ENCODE measurements at places on chromosomes 16 and 17. TPM values are rescaled to one million over a fixed set of nuclear protein-coding genes. Genes with fewer than 3 reads are reported as not detected.
A peak's percentile ranks its signal among the peaks of the same experiment; 100 is the strongest.

- DNase-seq, result no peak
Observed at GRCh38 chr16:25298165-25298872, 40.7 kb upstream of the ZKSCAN2 start.

Gene CDRT15L2
- total RNA-seq, result not detected

DNA sequence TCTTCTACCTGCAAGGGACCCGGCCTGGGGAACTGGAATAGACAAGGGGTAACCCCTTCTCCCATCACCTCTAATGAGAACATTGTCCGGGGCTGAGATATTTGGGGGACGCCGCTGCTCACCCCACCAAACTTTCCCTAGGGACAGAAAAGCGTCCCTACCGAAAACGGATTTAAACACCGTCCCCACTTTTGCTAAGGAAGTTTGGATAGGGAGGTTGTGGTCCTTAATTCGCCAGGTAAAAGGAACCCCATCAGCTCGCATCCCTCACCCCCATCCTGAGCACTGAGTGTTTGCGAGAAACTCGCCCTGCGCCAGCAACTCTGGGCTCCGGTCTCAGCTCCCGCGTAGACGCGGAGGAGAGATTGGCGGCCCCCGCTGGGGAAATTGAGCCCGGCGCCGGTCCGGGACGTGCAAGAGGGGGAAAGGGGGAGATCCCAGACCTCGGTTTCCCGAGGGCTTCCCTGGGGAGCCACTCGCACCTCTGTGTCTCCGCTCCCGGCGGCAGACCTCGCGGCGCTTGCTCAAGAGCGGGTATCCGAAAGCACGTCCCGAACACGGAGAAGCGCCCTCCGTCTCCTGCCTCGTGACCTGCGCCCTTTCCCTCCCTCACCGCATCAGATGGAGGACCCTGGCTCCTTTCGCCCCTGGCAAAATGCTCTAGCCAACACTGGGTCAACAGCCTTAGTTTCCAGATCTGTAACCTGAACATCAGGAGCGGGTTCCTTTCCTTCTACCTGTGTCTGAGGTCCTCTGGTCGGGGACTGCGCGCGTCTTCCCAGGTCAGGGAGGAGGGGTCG is 3.1 kb upstream of the SOX9 start:
- DNase-seq, result no peak

Gene GRIN2A
- total RNA-seq, result not detected

Gene SENP3
- 106 TPM for total RNA-seq

Gene TLCD3A
- total RNA-seq, result 5.7 TPM

Gene PIRT
- not detected for total RNA-seq

DNA sequence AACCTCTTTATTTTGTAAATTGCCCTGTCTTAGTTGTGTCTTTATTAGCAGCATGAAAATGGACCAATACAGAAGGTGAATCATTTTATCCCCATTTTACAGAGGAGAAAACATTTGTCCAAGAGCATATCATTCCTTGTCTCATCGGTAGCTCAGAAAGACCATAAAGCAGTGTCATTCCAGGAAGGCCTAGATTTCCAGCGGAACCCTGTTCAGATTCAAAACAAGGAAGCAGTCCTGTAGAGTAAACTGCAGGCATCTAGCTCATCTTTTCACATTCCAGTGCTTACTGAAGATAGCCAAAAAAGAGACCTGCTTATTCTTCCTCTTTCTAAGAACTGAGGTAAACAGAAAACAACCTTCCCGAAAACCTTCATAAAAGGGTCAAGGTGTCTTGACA is 54.0 kb downstream of the PARN start:
- DNase-seq, result no peak

Gene CD300LB
- not detected for total RNA-seq

GRCh38 chr17:338442-339192 is 14.0 kb downstream of the RPH3AL start:
- no peak for DNase-seq

DNA sequence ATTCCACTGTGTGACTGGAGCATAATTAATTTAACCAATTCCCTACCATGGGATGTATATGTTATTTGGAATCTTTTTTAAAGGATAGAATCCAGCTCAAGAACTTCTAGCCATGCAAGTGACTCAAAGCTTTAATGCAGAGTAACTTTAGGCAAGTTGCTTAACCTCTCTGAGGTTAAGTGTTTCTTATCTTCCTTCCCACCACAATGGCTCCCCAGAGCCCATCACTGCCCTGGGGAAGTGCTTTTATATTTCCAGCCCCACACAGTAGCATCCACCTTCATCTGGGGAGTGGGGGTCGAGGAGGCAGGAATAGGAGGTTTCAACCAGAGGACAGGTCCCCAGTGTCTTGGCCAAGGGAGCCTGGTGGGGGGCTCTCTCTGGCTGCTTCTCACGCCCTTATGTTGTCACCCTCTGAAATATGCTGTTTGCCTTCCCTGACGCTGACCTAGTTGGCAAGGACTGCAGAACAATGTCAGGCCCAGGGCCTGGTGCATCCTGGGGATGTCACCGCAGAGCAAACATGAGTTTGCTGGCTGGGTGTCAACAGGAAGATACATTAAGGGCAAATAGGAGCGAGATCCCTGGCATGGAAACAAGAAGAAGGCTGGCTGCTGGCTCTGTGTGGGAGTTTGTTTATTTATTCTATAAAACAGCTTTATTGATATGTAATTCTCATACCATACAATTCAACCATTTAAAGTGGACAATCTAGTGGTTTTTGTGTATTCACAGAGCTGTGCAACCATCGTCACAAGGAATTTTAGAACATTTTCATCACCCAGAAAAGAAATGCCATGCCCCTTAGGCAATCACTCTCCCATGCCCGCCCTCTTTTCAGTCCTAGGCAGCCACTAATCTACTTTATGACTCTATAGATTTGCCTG is 46.6 kb upstream of the WSB1 start:
- DNase-seq, result peak; percentile 92

- DNase-seq, result peak; percentile 52
Observed at GRCh38 chr16:2883458-2883908, 468 bp downstream of the FLYWCH2 start.

DNA sequence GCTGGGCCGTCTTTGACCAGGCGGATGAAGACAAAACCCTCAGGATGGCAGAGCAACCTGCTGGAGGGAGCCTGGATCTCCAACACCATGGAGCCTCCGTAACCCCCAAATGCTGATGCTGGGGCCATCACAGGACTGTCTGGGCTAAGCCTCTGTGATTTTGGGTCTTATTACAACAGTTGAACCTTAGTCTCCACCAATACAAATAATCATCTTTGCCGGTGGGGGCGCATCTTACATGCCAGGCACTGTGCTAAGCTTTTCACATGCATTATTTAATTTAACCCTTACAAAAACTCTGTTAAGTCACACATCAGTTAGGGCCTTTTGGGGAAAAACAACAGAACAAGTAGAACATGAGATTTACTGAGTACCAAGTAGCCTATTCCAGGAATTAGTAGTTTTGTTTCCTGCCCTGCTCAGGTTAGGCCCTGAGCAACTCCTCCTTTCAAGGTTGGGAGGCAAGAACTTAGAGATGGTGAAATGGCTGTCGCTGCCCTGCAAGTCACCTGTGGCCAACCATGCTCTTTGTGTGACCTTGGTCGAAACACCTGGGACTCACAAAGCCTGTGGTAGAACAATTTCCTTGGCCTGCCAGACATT is 8.9 kb upstream of the ITGAM start:
- DNase-seq, result no peak

GRCh38 chr17:4533523-4534504 is 21.4 kb downstream of the MYBBP1A start:
- DNase-seq, result no peak

DNA sequence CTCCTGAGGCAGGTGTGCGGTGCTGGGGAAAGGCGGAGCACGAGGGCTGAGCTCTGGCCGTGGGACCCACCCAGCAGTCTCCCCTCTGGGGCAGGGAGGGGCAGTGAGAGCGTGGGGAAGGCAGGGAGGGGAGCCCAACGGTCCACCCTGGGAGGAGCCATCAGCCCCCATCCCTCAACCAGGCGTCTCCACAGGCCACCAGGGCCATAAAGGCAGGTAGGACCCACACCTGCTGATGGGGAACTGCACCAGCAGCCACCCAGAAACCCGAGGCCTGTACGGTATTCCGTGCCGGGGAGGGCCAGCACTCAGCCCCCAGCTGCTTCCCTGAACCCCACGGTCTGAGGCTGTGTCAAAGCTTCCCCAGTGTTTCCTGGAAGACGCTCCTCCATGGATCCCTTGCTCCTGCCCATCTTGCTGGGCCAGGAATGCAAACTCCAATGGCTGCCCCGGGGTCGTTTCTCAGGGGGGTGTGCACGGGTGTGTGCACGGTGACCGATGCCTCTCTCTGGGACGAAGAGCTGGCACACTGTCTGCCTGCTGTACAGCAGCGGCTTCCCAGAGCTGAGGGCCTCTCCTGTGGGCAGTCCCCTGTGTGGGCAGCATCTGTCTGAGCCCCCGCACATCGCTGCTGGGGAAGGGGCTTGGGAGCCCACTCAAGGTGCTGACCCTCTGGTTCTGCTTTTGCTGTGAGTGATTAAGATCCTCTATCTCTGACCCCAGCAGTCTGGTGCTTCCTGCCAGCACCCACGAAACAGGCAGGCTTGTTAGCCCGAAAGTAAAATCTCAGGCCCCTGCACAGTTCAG is 17.2 kb upstream of the METRNL start:
- no peak for DNase-seq

DNA sequence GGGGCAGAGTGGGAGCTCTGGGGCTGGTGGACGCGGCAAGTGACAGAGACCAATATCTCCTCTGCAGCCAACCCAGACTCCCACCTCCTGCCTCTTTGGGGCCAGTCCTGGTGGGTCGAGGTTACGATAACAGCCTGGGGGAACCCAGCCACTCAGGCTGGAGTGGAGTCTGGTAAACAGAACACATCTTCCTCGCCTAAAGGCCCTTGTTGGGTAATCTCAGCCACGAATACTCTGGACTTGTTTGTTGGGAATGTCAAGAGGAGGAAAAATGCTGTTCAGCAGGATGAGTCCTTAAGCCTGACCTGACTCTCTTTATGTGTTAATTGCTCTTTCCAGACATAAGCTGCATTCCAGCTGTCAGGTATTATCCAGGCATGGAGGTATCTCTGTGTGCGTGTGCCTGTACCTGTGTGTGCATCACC is 8.0 kb upstream of the SPNS2 start:
- DNase-seq, result no peak

Gene TTLL6
- total RNA-seq, result not detected

Gene NEUROD2
- total RNA-seq, result not detected

DNA sequence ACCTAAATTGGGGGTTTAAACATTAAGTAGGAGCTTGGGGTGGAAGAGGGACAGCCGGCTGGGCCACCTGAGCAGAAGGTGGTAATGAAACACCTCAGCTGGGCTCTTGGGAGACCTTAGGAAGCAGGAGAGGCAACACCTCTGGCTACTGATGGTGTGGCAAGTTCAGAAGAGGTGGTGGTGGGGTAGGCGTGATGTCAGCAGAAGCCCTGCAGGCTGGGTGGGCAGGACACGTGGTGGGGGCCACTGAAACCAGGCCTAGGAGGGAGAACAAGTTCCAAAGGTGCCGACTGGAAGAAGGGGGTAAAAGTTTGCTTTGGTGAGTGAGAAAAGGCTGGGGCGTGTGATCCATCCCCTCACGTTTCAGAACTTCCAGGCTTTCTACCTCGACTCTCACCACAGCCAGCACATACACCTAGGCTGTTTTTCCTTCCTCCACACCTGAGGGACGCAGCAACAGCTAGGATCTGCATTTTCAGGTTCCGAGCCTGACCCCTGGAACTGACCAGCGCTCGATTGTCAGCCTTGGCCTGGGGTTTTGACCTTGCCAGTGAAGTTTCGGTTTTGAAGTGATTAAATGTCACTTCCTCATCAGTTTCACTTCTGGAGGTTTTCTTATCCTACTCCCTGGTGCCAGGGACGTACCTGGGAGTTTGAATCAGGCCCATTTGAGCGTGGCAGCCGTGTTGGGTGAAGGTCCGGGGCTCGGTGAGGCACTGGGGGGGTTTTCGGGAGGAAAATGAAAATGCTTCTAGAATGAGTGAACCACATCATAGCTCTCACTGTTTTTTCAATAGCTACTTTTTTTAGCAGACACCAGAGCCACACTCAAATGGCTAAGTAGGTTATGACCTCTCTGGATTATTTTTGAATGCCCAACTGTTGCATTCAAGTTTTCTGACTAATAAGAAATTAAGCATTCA is 10.0 kb downstream of the SNN start:
- DNase-seq, result no peak

- no peak for DNase-seq
Observed at GRCh38 chr16:77116856-77117255, 74.1 kb upstream of the MON1B start.

Gene KRTAP1-5
- total RNA-seq, result 1.2 TPM

Gene PERCC1
- total RNA-seq, result not detected

Gene KLHL10
- not detected for total RNA-seq

Gene KRTAP4-1
- not detected for total RNA-seq

DNA sequence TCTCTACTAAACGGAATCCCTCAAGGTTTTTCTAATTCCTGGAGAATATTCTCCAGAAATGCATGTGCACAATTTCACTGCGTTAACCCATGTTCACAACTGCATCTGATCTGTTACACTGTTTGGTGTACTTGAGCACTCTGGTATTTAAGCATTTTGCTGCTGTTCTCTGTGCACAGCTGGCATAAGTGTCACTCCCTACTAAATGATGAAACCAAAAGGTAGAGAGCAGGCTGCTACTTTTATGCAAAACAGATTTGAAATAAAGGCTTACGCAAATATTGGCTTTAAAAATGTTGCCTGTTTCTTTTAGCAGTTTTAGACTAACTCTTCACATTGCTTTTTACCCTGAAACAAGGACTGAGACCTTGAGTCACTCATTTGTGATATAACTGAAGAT is 41.7 kb downstream of the ESRP2 start:
- DNase-seq, result no peak

Gene HLF
- 1.9 TPM for total RNA-seq

- DNase-seq, result no peak
Observed at GRCh38 chr17:41382394-41382793, 288 bp upstream of the KRT34 start.

DNA sequence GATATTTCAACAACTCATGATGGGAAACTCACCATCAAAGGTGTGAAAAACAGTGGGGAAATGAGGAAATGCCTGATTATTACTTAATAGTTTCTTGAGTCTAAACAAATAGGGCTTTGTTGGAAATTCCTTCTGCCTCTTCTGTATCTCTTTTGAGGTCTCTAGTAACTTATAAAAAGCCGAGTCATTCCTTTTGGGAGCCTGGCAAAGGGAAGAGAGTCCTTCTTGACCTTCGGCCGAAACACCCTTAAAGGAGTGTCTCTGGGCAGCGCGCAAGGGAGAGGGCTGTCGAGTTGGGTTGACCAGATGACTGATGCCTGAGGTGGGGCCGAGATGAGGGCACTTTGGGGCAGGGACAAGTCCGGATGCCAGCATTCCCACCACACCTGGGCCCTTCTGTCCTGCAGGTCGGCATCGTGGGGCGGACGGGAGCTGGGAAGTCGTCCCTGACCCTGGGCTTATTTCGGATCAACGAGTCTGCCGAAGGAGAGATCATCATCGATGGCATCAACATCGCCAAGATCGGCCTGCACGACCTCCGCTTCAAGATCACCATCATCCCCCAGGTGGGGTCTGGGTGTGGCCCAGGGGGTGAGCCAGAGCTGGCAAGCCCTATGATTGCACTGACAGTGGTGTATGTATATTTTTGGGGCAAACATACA is 89.2 kb downstream of the ABCC6 start:
- DNase-seq, result no peak
